Activated T-helper 17 cell treated with anti-CD3 and anti-CD28 coated beads, Interleukin-2, amount 50 U/mL, for 72 hours (primary cell): ENCODE measurements at places on chromosomes 7 and 10. TPM values are rescaled to one million over a fixed set of nuclear protein-coding genes. Genes with fewer than 3 reads are reported as not detected.
A peak's percentile ranks its signal among the peaks of the same experiment; 100 is the strongest.

DPP6 gene
- not detected for total RNA-seq

PAX4 gene
- total RNA-seq, result not detected

NRCAM gene
- total RNA-seq, result not detected

FKBP9 gene
- 0.65 TPM for total RNA-seq

NME8 gene
- total RNA-seq, result not detected

LEP gene
- total RNA-seq, result not detected

ANKRD30A gene
- not detected for total RNA-seq

ARHGAP21 gene
- total RNA-seq, result 30.5 TPM

ZNF22 gene
- total RNA-seq, result 12.6 TPM

POLR2J gene
- total RNA-seq, result 63.5 TPM

CYP3A7 gene
- not detected for total RNA-seq

UNCX gene
- total RNA-seq, result not detected

DOCK4 gene
- total RNA-seq, result 0.50 TPM

GRCh38 chr10:119318411-119319160 is 111.2 kb downstream of the GRK5 start:
- ATAC-seq, result no peak

DNA sequence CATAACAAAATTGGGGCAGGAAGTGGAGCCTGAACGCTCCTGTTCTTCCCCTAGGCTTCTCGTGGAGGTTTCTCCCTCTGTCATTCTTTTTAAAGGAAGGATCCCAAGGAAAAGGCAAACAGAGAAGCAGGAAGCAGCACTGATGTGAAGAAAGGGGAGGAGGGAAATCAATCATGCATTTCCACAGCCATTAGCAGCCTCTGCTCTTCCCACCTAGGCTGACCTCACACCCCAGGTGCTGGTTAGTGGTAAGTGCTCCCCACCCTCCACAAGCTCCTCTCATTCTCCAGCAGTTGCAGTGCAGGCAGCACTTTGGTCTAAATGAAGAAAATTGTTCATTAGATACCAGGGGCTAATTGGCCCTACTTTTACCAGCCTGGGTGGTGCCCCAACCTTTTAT is 2.6 kb downstream of the CRHR2 start:
- ATAC-seq, result no peak

DNA sequence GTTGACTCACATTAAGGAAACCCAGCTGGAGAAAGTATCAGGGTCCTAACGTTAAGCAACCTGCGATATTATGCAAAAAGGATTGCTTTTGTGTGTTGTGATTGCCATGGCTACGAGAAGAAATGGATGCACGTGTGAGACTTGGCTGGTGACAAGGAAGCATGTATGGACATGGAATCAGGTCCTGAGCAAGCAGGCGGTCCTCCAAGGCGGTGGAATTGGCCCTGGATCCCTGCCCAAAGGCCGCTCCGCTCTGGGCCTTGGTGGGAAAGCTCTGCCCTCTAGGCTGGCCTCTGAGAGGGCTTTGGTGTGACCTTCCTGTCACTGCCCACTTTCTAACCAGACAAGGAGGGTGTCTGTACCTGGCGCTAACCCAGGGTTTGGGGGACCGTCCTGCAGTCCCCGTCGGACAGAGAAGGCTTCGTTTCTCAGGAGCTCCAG is 192.1 kb downstream of the EBF3 start:
- ATAC-seq, result no peak

GRCh38 chr10:21505711-21506278 is 19.7 kb downstream of the SKIDA1 start:
- no peak for ATAC-seq

DNA sequence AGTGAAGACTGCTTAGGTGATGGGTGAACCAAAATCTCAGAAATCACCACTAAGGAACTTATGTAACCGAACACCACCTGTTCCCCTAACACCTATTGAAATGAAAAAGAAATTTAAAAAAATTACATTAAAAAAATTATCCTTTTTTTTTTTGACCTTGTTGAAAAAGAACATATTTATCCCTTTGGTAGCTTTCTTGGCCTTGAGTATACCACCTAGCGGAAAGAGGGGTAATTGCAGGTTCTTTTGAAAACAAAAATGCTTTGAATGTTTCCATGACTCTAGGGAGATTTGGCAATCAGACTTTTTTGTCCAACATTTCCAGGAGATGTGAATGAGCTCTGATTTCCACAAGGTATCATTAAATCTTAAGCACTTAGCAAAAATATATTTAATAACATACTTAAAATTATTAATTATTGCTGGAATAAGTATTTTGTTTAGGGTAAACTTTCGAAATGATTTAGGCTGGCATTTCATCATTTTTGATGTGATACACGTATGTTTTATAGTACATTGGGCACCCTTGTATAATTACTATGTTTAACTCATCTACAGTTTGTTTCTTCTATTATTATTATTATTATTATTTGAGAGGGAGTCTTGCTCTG is 47.0 kb upstream of the ELMO1 start:
- ATAC-seq, result no peak

GRCh38 chr10:120588311-120588710 is 131.3 kb downstream of the PLPP4 start:
- ATAC-seq, result no peak

DNA sequence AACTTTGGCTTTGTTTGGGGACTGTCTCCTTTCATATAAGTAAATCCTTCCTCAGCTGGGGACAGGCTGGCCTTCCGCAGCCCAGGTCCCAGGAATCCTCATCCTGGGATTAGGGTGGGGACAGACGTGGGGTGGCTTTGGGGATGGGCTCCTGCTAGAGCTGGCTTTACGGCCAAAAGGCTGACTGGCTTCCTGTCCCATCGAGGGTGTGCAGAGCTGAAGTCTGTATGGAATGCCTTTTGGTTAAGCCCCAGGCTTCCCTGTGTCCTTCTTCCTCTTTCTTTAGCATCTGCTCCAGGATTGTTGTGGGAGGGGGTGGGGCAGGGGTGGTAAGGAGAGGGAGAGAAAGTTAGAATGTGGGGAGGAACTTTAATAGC is 59.4 kb upstream of the AQP1 start:
- ATAC-seq, result no peak

GRCh38 chr7:86431761-86432160 is 211.9 kb upstream of the GRM3 start:
- ATAC-seq, result no peak

DNA sequence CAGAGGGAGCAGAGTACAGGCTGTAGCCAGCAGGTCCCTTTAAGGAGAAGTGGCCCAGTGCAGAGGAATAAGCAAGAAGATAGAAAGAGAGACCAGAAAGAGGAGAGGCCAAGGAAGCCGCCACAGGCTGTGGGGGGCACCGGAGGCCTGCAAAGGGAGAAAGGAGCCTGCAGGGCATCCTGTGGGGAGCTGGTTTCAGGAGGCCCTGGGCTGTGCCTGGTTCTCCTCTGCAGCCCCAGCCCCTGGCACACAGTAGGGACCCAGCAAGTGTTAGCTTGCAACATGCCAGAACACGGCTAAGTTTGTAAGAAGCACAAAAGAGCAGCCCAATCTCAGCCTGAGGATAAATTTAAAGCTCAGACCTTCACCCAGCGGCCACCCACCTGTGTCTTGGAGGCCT is 12.3 kb upstream of the C10orf71 start:
- ATAC-seq, result no peak

- no peak for ATAC-seq
Observed at GRCh38 chr10:125087897-125088215, 72.5 kb downstream of the CTBP2 start.

GRCh38 chr7:44196450-44196872 is 4.3 kb upstream of the YKT6 start:
- ATAC-seq, result no peak

GRCh38 chr10:133418289-133418993 is 6.0 kb downstream of the SPRN start:
- ATAC-seq, result no peak

DNA sequence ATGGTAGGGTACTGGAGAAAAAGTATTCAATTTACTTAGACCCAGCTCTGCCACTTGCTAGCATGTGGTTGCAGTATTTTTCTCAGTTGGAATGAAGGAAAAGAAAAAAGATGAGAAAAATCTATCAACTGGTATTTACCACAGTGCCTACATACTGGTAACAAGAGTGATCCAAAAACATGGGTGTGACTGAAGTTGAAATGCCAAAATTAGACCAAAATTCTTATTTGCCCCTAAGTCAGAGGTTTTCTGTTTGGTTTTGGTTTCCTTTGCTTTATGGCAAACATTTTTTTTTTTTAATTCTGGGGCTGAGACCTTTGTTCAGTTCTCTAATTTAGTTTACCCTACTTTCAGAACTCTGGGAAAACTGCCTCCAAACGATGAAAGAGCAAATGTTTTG is 12.3 kb downstream of the HYCC1 start:
- ATAC-seq, result peak; percentile 71

DNA sequence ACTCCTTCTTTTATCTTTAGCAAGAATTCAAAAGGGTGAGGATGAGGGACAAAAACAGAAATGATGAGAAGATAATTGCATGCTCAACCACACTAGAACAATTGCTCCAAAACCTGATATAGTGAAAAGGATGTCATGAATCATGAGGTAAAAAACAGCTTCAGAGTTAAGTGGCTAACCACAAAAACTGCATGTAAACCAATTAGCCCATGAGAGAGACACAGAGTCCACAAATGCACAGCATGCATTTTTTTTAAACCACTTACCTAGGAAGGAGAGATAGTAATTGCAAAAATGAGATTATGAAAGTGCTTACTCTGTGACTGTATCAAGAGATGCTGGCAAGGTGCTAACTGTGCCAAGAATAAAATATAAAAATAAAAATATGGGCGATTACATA is 132.9 kb downstream of the MBL2 start:
- ATAC-seq, result no peak

DNA sequence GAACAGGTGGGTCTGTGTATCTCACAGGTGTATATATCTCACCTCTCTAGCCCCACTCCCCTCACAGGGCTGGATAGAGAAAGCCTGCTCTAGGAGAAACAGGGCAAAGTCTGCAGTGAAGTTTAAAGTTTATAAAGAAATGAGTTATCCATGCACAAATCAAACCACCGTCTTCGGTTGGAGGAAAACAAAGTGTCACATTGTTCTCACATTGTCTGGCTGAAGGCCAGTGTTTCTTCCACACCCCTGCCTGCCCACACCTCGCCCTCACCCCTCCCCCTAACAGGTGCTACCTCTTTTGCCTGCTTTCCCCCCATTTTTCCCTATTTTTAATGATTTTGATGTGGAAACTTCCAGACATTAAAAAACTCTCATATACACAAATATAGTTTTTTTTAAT is 25.8 kb downstream of the AQP1 start:
- no peak for ATAC-seq

DNA sequence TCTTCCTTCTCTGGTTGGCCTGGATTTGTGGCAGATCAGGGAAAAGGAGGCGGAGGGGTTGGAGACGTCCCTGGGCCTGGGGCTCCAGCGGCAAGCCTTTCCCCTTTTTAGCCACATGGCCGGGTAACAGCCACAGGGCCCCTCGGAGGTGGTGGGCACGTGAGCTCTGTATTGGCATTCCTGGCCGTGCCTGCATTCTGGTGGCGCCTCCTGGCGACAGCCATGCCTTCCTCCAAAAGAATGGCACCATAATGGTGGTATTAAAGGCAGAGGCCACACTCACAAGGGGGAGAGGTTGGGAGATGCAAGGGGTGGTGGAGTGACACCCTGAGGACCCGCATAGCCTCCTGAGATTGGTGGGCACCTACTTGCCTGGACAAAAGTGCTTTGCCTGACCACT is 3.0 kb upstream of the AQP1 start:
- ATAC-seq, result no peak

- no peak for ATAC-seq
Observed at GRCh38 chr7:1043552-1044188, 676 bp upstream of the GPR146 start.

- ATAC-seq, result no peak
Observed at GRCh38 chr7:31893365-31893764, 176.8 kb downstream of the PDE1C start.

DNA sequence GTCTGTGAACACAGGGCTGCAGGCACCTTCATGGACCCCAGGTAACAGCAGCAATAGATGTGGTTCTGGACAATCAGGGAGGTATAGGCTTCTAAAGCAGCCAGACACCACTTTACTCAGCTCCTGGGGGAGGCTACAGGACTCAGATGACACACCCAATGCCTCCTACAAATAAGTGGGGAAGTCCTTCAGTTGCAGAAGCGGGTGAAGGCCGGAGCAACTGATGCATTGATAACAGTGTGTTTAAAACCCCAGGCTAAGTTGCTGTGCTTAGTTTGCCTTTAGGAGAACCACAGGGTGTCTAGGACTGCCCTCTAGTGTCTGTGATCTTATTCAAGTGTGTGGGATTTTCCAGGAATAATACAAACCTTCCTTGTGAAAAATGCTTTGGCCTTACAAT is 5.9 kb upstream of the ITGA8 start:
- no peak for ATAC-seq

DNA sequence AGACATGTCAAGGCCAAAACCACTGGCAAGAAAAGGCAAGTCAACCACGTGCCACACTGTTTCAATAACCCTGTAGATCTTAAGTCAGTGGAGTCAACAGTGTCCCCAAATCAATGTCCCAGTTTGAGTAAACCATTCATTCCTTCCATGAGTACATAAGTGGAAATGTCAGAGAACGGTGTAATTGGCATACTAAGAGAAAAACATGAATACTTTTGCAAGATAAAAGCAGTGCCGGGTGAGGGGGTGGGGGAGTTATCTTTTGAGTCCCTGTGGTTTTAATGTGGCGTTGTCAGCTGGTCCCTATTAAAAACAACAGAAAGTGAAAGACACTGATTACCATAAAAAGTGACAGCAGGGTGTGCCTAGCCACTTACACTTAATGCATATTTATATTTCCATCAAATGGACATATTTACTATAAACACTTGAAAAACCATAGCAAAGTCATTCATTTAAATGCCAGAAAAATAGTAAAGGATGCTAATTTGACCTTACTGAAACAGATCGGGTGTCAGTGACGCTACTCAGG is 37.8 kb downstream of the RSU1 start:
- ATAC-seq, result peak; percentile 98

- ATAC-seq, result no peak
Observed at GRCh38 chr10:129604333-129605032, 137.4 kb downstream of the MGMT start.
